ENCODE measurements at places on chromosomes 2 and 18. TPM values are rescaled to one million over a fixed set of nuclear protein-coding genes. Genes with fewer than 3 reads are reported as not detected.

The DOK6 gene
- 0.16 TPM for polyA plus RNA-seq

The ASPRV1 gene
- polyA plus RNA-seq = 0.11 TPM

- no peak for DNase-seq
Observed at GRCh38 chr18:21575656-21576055, 24.8 kb downstream of the ESCO1 start.

DNA sequence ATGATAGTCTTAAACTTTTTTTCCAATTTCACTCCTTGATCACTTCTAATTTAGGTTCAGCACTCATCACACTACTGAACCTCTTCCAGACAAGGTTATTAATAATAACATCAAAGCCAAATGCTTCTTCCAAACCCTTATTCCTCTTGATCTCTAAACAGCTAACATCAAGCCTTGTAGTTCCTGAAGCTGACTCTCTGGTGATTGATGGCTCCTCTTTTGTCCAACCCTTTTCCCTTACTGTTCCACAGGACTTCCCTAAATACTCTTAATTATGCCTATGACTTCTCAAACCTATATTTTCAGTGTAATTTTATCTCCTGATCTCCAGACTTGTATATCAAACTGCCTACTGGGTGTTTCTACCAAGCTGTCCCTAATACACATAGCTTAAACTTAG lies 83.9 kb downstream of the FAM228A start:
- DNase-seq = no peak

DNA sequence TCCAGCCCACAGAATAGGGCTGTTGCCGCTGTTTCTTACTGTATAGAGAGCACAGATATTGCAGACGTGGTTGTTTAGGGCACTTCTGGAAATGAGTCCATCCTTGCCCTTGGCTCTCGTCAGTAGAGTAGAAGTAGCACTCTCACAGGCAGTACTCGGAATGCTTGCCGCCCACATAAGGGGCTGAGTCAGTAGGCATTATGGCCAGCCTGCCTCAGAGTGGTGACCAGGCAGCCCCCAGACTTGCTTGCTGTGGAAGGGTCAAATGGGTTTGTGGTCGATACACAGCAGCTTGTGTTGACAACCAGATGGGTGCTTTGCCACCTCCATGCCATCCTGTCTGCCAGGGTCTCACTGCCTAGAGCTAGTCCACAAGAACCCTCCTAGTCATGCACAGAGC lies 38.7 kb downstream of the PLEKHB2 start:
- no peak for DNase-seq

The COL4A3 gene
- not detected for polyA plus RNA-seq
